Stimulated activated CD8-positive, alpha-beta memory T cell treated with anti-CD3 and anti-CD28 coated beads, Interleukin-7, amount 100 ng/mL, for 4 hours (primary cell): ENCODE measurements at places on chromosomes 1 and 21.

DNA sequence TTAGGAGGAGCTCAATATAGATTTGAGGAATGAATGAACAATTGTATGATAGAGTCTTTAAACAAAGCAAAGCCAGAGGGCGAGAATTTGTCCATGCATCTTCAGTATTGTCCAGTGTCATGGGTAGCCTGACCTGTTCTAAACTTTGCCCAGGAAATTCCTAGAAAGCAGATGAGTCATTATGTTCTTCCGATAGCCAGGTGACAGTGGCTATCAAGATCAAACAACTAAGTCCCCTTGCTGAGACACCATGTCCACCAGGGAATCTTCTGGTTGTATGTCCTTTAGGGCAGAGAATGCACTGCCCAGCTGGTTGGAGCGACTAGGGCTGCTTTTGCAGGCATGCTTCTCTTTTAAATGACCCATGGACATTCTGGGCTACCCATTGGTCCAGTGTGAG, 1.8 kb upstream of the SLC26A9 start:
- DNase-seq: no peak

DNA sequence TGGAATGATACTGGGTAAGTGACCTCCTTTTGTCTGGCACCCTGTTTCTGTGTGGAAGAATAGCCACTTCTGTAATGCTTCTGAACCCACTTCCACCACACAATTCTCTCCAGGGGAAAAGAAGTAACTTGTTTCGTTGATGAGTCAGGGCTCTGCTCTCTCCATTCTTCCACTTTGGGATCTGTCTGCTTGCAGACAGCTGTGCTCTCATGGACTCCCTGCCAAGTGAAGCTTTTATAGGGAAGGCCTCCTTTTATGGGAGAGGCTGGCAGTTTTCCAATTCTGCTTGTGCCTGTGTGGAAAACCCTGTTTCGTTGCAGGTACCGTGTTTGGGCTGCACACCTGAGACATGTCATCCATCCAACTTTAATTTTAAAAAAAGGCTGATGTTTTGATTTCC, 130.7 kb downstream of the GIPC2 start:
- no peak for DNase-seq

DNA sequence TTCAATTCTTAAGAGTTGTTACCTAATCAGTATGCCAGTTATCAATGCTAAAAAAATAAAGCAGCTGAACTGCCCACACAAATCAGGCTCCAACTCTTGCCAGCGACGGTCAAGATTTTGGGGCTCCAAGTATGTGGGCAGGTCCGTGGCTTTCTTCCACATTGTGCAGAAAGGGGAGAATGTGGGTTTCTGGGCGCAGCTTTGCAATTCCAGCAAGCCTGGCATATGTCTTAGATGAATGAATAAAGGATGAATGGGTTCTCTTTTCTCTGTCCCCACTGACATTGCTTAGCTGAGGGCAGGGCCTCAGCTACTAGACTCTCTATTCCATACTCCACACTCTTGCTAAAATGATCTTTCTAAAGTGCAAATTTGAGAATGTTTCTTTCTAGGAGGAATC, 42.4 kb downstream of the NENF start:
- no peak for DNase-seq

GRCh38 chr21:36859744-36860501, 106.5 kb downstream of the HLCS start:
- no peak for DNase-seq

GRCh38 chr1:153071511-153071910, at the start of gene SPRR2B:
SPRR2B (minus strand) TSS chr1:153071611; CDS start chr1:153070839, 772 bp downstream.
- no peak for DNase-seq

DNA sequence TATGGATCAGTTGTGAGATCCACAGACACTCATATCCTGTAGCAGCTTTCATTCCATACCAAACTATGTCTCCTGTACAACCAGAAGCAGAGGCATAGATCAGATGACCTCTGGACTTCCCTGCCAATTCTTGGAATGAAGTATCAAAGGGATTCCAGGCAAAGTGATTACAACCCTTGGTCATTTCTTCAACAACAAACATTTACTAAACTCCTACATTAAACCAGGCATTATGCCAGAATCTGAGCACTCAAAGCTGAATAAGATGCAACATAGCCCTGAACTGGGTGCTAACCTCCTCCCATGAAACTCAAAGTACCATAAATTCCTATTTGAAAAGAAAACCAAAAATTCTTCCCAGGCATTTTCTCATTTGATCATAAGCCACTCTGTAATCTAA, 121.2 kb upstream of the SGIP1 start:
- DNase-seq: no peak

DNA sequence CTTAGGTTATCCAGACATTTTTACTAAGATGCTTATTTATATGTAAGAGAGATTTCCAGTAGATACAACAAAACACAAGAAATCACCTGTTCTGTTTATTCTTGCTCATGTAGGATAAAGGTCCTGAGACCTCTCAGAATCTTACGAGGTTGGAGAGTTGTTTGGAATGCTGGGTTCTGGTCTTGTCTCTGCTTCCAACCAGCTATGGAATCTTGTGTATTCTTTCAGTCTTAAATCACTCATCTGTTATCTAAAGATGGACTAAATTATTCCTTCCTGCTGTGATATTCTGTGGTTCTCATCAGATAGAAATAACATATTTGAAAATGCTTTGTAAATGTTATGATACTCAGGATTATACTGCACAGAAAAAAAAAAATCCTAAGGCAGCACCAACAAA, 21.3 kb downstream of the GNAT2 start:
- no peak for DNase-seq

DNA sequence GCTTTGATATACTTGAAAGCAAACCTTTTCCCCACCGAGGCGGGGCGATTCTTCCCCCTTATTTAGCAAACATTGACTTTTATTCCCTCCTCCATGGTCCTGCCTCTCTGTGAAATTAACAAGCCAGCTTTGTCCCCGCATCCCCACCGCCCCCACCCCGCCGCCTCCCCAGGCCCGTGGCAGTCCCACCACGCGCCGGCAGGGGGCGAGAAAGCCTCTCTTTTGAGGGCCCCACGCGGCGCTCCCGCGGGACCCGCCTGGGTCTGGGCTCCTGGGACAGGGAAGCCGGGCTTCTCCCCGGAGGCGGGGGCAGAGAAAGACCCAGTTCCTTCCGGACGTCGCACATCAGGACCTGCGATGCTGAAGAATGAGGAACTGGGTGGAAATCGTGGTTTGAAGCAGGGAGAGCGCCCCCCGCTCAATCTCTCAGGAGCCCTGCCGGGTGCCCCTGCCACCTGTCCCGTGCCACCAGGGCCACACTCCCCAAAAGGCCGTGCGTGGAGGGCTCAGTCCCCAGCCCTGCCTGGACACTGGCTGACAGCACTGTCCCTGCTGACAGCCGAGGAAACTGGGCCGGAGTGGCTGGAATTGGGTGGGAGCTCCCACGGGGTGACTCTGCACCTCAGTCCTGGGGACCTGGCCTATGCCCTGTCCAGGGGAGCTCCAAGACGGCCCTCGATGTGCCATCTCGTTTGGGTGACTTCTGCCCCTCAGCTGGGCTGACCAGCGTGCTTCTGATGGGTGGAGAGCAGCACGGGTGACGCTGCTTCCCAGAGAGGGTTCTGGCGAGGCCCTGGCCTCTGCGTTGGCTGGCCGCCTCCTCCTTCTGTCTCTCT, 8.6 kb upstream of the ACTRT2 start:
- DNase-seq: peak; percentile 14

- no peak for DNase-seq
Measured at GRCh38 chr1:42824481-42825035, 7.4 kb upstream of the SVBP start.

GRCh38 chr1:231828182-231828920, 201.8 kb downstream of the DISC1 start:
- DNase-seq: no peak
